Tibial nerve (tissue), 4 donors: ENCODE measurements at places on chromosomes 2 and 18. TPM values are rescaled to one million over a fixed set of nuclear protein-coding genes. Genes with fewer than 3 reads are reported as not detected.

- no peak for DNase-seq
These were observed 1145.7 kb upstream of the NXPH2 start for GRCh38 chr2:139925903-139926302.

DNA sequence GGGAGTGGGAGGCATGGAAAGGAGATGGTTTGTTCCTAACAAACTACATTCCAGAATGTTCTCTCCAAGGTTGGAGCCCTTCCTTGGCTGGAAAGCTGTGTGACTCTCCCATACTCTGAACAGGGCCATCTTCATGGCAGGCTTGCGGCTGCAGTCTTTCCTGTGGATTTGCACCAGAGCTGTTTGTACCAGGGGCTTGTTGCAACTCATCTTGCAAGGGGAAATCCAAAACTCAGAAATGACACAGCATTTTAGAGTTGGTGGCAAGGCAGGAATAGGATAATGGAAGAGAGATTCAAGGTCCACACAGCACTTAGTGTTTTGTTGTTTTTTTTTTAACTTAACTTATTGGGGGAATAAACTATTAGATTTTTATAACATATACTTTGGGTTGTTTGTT lies 73.7 kb upstream of the ZNF516 start:
- no peak for DNase-seq

GRCh38 chr18:3982541-3982940 lies 472.6 kb downstream of the DLGAP1 start:
- no peak for DNase-seq

DNA sequence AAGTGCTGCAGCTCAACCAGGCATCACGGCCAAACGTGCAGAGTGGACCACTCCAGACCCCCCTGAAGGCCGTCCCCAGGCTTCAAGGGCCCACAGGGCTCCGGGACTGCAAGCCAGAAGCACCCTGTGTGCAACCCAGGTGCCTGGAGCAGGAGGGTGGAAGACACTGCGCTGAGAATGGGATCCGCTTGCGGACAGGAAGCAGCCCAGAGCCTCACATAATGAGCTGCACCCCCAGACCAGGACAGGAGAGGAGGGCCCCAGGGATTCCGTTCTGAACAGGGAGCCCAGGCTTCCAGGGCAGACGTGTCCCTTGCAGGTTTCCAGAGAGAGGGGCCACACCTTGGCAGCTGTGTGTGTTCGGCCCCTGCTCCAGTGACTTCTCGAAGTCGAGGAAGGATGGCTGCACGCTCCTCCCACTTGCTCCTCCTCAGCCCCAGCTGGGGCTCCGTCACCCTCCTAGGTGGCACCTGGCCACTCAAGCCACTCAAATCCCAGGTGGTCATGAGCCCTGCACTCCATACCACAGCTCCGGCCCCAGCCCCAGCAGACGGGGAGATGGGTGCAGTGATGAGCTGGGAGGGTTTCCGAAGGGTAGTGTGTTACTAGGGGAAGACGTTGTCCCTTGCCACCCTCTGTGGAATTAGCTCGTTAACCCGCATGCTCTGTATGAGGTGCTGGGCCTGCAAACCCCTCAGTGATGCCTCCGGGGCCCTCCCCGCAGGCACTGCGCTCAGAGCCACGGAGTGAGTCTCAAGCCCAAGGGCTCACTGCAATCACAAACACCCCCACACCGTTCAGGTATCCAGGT lies 79.2 kb downstream of the NDUFA10 start:
- no peak for DNase-seq

- no peak for DNase-seq
These were observed 99.8 kb upstream of the PELI1 start for GRCh38 chr2:64244037-64244416.

GRCh38 chr2:20635675-20636584 lies 15.0 kb downstream of the HS1BP3 start:
- DNase-seq, result peak; percentile 90

DNA sequence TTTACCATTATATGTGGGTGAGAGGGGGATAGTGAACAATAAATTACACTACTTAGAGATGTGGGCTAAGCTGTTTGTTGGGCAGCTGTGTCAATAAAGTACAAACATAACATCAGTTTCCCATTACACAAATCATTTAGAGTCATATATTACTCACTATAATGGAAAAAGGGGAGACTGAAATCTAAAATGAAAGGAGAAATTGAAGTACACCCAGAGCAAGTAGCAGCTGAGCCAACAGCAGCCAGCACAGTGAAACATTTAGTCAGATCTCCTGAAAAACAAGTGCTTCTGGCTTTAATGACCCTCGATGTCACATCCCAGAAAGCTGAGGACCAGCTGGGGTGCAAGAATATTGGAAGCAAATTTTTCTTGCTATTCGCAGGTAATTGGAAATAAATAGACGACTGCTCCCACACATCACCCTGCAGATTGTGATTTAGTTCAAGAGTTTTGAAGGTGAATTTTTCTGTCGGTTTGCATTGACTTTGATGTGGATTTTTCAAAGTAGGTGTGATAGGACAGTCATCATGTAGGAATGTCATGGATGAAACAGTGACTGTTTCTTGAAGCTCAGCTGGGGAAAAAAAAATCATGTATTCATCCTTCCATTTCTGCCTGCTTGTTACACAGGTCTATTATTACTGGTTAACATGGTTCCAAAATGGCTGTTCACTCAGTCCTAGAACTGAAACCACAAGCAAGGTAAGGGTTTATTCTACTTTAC lies 1607.3 kb upstream of the CELF4 start:
- DNase-seq, result no peak

DNA sequence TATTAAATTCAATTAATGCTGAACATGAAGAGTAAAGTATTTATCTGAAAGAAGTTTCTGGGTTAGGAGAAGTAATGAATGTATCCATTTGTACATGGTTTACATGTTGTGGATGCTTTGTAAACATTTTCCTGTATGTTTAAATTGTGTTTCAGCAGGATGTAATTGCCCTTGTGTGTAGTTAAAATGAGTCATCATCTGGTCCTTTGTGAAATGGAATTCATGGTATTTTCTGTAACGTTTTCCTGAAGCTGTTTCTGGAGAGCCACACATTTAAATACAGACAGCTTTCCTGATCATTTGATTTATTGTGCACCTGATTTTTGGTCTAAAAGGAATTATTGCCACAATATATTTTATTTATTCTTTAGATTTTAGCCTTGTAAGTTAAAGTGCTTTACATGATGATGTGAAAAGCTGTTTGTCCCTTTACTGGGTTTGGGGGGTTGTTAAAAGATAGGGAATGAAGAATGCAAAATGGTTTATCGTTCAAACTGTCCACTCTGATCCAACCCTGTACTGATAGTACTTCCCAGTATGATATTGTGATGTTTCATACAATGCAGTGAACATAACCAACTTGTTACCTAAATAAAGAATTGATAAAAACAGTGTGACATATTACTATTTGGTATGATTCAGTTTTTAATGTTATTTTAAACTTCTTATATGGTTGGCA lies 41.7 kb upstream of the SLC3A1 start:
- DNase-seq, result no peak

DNA sequence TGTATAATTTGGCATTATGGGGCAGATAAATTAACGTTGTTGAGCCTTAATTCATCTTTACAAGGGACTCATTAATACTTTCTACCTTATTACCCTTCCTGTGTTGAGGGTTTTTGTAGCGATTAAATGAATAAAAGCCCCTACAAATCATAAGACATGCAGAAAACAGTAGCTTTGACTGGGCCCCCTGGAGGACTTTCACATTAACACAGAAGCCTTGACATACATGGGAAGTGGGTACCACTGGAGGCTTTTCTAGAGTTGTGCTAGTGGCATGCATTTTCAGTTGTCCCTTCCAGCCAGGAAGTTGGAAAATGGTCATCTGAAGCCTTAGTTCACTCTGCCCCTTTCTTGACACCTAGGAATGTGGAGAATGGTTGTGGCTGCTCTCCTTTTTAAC lies 30.2 kb downstream of the MTA3 start:
- no peak for DNase-seq

- DNase-seq, result peak; percentile 74
These were observed 102.5 kb upstream of the NOSTRIN start for GRCh38 chr2:168699844-168700417.

DNA sequence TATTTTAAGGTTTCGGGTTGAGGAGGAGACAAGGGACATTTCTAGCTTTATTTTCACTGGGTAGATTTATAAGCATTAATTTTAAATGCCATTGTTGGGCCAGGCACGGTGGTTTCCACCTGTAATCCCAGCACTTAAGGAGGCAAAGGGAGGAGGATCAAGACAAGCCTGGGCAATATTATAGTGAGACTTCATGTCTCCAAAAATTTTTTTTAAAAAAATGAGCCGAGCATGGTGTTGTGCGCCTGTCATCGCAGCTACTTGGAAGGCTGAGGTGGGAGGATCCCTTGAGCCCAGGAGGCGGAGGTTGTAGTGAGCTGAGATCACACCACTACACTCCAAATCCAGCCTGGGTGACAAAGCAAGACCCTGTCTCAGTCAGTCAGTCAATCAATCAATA lies 45.0 kb downstream of the MBD5 start:
- no peak for DNase-seq

DNA sequence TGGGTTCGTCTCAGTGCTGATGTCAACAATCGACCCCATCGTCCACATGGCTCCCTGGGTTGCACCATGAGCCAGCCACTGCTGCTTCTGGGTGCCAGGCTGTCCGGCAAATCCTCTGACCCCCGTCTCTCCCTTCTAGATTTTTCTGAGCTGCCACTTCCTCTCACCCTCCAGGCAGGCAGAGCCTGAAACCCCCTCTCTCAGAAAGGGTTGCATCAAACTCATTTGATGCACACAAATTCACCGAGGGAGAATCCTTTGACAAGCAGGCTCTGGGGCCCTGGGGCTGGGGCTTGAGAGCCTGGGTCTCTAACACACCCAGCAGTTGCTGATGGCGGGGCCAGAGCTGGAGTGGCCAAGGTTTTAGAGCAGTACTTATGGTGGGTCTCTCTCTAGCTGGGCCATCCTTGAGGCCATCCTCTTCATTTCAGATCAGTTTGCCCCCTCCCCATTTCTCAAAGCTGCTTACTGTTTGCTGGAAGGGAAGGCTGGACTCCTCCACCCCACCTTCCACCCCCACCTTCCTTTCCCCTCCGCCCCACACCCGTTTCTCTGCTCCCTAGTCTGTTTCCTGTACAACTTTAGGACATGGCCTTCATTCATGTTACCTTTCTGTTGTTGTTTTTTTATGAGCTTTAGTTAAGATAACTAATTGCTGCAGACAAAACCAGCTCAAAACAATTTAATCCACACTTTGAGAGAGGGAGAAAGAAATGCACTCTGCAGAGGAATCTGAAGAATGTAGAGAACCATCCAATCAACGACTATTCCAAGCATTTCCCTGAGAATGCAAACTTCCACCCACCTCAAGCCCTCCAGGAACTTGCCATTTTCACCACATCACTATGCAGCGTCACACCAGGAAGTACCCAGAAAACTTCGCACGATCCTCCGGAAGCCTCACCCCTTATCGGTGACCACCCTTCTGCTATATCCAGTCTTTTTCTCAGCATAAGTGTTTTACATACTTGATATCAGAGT lies 69.5 kb downstream of the ARL4C start:
- DNase-seq, result no peak

DNA sequence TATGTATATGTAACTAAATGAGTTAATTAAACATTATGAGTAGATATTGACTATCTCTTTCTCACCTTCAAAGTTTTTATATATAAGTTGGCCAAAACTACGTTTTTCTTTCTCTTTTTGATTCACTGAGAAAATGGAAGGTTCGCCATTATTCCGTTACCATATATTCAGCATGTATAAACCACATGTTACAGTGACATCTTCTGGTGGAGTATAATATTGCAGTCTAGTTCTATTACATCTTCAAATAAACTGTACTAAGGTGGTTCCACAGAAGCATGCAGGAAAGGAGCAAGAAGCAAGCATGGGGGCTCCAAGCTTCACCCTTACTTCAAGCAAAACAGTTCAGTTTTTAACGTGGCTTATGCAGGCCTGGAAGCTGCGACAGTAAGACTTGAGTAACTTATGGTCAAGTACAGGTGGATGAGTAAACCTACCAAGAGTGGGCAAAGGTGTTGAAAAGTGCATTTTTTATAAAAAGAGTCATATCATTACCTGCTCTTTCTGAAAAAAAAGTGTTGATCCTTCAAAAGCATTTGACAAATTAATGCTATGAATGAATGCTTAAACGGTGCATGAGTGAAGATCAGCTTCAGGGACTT lies 129.8 kb upstream of the RAB6C start:
- DNase-seq, result no peak

GRCh38 chr2:75428646-75429443 lies 131.9 kb downstream of the EVA1A start:
- DNase-seq, result no peak

- no peak for DNase-seq
These were observed 146.7 kb upstream of the SMIM21 start for GRCh38 chr18:75574187-75574586.

DNA sequence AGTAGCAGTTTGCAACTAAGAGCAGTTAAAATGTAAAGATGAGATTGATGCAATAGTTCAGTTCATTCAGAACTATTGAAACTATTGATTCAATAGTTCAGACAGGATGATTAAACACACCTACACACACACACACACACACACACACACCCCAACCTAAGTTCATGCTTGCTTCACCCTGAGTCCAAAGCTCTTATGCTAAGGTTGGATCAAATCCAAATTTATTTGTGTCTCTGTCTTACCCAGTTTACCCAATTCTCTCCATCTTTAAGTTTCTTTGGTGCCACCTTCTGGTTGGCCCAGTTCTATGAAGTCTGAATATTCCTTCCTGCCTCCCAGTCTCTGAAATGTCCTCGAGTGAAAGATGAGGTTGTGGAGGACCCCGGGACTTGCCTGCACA lies 5.1 kb downstream of the SERPINB8 start:
- peak; percentile 23 for DNase-seq

DNA sequence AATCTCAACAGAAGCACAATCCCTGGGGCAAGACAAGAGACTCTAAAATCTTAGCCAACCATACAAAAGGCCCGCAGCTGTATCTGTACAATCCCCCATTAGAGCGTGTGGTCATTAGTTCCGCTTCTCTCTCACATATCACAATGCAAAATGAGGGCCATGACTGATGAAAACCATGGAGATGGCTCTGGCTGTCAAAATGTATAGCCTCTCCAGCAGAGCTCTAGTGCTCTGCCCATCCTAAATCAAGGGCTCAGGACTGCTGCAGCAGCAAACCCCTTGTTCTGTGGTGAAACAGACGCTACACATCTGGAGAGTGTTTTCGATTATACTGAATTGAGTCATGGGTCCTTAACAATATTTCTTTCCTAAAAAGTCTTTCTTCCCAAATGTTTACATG lies 221.0 kb downstream of the PID1 start:
- DNase-seq, result no peak

- no peak for DNase-seq
These were observed 164.8 kb upstream of the STK17B start for GRCh38 chr2:196336207-196336606.

- DNase-seq, result no peak
These were observed 18.8 kb downstream of the CYP26B1 start for GRCh38 chr2:72128843-72129227.

SNX17 gene
- 90.0 TPM for total RNA-seq

CABYR gene
- 0.78 TPM for total RNA-seq

OTOF gene
- 0.22 TPM for total RNA-seq

PKDCC gene
- total RNA-seq, result 199 TPM

METTL8 gene
- 13.5 TPM for total RNA-seq

SCYGR4 gene
- not detected for total RNA-seq

CFC1 gene
- not detected for total RNA-seq
